GM12891 (cell line): ENCODE measurements at places on chromosomes 7 and 10.

DNA sequence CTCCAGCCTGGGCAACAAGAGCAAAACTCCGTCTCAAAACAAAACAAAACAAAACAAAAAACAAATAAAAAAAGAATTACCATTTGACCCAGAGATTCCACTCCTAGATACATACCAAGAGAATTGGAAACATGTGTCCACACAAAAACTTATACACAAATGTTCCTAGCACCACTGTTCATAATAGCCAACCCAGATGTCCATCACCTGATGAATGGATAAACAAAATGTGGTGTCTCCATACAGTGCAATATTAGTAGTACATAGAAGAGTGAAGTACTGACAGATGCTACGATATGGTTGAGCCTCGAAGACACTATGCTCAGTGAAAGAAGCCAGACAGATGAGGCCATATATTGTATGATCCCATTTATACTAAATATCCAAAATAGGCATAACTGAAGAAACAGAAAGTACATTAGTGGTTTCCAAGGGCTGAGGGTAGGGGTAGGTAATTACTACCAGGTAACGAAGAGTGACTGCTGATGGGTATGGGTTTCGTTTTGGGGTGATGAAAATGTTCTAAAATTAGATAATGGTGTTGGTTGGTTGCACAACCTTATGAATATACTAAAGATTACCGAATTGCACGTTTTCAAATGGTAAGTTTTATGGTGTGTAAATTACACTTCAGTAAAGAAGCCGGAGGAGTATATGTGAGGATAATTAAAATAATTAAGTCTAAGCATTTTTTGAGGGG, 20.0 kb downstream of the MYO1G start:
- DNase-seq, result no peak

GRCh38 chr10:12463459-12463838, 114.1 kb downstream of the CAMK1D start:
- no peak for DNase-seq

DNA sequence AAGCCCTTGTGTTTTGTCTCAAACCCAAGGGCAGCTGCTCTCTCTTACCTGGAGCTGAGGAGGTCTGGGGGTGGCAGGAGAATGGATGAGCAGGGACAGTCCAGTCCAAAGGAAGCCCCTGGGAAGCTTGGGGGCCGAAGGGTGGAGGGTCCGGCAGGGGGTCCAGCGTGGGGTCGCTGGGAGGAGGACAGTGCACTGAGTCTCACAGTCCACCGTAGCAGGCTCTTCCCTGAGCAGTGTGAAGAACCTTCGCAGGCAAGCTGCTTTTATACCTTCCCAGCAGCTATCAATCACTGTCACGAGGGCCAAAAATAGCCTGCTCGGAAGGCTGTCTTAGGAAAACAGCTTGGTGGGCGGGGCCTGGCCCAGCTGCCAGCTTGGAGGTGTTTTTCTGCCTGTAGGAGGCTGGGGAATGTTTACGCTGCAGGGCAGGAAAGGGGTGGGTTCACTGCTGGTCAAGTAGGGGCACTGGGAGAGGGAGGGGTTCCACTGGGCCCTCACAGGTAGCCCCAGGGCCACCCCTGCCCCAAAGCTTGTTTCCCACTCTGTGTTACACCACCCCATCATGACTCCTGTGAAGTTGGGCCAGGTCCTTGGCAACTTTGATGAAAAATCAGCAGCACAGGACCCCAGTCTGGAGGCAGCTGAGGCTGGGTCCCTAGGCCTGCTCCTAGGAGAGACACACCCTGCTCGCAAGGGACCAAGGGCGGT, at the start of gene DEPP1:
Gene DEPP1, minus strand, starts transcription at position 240 of the 711 bp plus-strand sequence. CDS start 779 bp downstream, outside the sequence.
- no peak for DNase-seq

DNA sequence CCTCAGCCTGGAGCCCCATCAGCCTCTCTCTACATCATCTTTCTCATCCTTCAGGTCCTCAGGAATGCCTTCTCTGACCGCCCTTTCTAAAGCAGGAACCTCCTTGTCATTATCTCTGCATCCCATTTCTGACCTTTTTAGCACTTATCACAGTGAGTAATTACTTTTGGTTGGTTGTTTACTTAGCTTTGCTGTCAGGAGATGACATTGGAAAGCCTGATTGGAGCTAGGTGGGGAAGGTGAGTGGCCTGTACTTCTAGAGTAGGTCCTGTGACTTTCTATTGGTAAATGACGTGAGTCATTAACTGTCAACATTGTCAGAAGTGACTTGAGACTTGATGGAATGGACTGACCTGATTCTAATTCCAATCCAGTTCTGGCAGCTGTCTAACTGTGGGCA, 9.3 kb upstream of the SLC25A13 start:
- DNase-seq, result no peak

- DNase-seq, result no peak
These were observed 442.3 kb upstream of the AKR1E2 start for GRCh38 chr10:4383651-4384098.

GRCh38 chr7:155003092-155003375, at the start of gene PAXIP1:
PAXIP1 (minus strand) TSS chr7:155003124; CDS start chr7:155002929, 195 bp downstream.
- DNase-seq, result peak; percentile 69

GRCh38 chr10:63210611-63211196, 77.6 kb downstream of the NRBF2 start:
- no peak for DNase-seq

GRCh38 chr10:97736403-97736901, 476 bp upstream of the ZFYVE27 start:
- no peak for DNase-seq

GRCh38 chr10:122201401-122201800, 69.7 kb upstream of the BTBD16 start:
- DNase-seq, result no peak

DNA sequence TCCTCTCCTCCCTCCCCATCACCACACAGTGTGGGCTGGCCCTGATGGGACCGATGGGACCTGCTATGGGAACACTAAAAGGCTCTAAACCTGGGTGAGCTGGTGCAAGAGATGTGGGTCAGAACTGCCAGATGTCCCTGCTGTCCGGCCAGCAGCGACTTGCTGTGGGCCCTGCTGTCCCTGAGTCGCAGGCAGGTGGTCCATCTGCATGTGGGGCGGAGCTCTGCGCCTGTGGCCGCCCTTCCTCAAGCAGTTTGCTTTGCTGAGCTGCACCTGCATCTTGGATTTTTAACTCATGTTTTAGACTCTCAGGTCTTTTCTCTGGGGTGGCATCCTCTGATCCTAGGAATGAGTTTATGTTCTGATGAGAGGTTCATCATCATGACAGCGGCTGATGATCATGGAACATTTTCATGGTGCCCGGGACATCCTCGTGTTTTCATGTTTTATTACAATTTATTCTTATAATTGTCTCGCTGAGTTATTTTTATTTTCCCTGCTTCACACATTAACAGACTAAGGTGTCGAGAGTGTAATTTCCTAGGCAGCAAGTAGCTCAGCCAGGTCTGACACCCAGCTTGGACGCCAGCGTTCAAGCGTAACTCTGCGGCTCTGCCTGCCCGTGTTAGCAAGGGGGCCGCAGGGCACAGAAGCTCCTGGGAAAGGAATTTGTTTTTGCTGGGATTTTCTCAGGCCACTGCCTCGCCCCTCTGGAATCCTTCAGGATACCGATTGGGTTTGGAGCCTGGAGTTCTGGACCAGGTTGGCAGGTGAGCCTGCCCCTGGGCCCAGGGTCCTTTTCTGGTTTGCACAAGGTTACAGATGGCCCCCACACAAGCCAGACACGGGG, 615.2 kb upstream of the FOXK1 start:
- no peak for DNase-seq

DNA sequence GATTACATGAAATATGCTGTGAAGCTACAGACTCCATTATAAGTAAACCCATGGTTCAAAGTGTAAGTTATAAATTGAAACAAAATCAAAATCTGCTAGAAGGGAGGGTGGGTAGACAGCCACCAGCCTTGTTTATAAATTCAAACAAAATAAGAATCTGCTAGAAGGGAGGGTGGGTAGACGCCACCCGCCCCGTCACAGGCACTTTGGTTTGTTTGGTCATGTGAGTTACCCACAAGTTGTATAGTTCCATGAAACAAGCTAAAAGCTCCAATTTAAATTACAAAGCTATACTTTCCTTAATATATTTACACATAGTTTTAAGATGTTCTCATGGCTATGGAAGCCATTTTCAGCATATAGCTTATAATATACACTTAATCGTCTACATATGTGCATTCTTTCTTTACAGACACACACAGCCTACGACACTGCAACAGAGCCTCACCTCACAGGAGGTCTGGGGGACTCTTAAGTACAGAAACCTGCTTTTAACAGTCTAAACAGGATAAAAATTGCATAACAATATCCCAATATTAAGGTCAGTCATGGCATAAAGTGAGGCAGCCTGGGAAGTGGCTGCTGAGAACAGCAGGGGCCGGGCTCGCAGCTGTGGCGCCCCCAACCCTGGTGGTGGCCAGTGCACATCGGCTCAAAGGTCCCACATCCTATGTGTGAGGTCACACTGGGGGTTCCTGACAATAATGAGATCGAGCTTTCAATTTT, 28.1 kb upstream of the NCAPG2 start:
- DNase-seq, result no peak

- no peak for DNase-seq
These were observed 5.4 kb downstream of the VGF start for GRCh38 chr7:101159696-101160674.

DNA sequence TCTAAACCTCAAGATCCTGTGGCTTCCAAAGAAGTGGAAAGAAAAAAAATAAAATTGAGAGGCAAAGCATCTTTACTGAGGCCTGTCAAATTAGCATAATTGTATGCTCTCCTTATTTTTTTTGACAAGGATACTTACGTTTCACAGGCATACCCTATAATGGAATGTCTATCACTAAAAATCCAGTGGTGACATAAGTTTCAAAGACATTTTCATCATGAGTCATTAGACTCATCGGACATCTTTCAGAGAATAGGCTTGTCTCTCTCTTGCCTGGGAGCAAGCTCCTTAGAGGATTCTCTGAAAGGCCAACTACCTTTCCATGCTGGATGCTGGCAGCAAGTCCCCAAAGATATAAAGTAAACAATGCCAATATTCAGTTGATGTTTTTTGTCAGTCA, 380.7 kb upstream of the STEAP1 start:
- no peak for DNase-seq

- no peak for DNase-seq
These were observed 343.7 kb downstream of the PTEN start for GRCh38 chr10:88207121-88207546.

- no peak for DNase-seq
These were observed 39.2 kb upstream of the NANOS1 start for GRCh38 chr10:118990326-118990725.

GRCh38 chr10:58137813-58138212, 129.9 kb downstream of the IPMK start:
- DNase-seq, result no peak

- peak; percentile 38 for DNase-seq
These were observed 300.4 kb upstream of the NFE2L3 start for GRCh38 chr7:25851332-25852210.

- DNase-seq, result no peak
These were observed 72.5 kb upstream of the IGFBP3 start for GRCh38 chr7:45993621-45994020.

DNA sequence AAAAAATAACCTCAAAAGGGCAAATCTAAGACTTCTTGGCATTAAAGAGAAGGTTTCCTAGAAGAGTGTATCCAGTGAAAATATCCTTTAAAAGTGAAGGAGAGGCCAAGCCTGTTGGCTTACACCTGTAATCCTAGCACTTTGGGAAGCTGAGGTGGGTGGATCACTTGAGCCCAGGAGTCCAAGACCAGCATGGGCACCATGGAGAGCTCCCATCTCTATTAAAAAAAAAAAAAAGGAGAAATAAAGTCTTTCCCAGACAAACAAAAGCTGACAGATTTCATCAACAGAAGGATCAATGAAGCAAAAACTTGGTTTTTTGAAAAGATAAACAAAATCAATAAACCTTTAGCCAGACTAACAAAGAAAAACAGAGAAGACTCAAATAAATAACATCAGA, 67.6 kb upstream of the ZNF800 start:
- no peak for DNase-seq

DNA sequence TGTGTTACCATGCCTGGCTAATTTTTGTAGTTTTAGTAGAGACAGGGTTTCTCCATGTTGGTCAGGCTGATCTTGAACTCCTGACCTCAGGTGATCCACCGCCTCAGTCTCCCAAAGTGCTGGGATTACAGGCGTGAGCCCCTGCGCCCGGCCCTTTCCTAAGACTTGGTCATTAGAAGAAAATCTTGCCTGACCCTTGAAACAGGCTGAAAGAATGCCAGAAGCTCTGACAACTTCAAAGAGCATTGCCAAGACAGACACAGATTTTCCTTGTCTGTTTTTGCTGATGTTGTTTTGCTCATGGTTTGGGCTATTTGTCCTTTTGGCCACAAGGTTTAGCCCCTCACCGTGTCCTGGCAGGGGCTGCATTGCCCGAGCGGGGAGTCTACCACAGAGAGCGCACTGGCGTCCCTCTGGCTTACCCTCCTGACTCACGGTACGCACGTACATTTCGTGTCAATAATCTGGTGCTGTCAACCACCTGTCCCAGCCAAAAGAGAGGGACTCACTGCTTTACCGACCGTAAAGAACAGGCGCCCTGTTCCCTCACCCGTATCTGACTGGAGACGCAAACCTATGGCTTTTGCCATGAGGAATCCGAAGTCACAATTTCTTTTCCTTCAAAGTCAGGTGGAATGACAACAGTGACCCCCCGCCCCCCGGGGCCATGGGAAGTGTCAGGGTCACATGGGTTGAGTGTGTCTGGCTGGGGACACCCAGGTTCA, 10.1 kb upstream of the INPP5A start:
- DNase-seq, result no peak
